Colonic mucosa (tissue), 4 donors: ENCODE measurements at places on chromosomes 5 and 9. TPM values are rescaled to one million over a fixed set of nuclear protein-coding genes. Genes with fewer than 3 reads are reported as not detected.

GRCh38 chr5:77707791-77708190 is 68.3 kb downstream of the TBCA start:
- no peak for DNase-seq

- DNase-seq, result no peak
These were observed 214.3 kb downstream of the MAPKAP1 start for GRCh38 chr9:125492719-125493118.

DNA sequence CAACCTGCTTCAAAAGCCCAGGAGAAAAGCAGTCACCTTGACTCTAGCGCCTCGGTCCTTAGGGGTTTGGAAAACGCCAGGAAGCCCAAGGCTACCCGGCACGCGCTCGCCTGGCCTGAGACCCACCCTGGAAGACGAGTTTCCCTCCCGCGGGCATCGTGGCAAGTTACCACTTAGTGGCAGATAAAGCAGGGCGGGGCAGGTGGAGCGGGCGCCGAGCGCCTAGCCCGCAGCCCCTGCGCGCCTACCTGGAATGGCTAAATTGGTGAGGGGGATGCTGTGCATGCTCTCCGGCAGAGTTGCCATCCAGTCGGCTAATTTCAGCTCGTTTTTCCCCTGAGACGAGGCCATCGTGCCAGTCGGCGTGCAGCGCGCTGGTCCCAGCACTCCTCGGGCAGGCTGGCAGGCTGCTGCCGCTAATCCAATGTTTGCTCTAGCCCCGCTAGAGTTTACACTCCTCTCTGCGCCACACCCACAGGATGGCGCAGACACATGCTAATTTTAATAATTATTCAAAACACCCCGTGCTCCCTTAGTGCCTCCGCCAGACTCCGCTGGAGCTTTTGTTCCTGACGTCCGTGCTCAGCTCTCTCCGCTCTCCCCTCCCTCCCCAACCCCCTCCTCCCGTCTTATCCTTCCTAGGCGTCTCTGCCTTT is at the start of gene PLCXD3:
Gene PLCXD3, minus strand, starts transcription at position 426 of the 656 bp plus-strand sequence. Its CDS starts 75 bp downstream, at position 351.
- peak; percentile 22 for DNase-seq

- DNase-seq, result no peak
These were observed 11.6 kb upstream of the CMBL start for GRCh38 chr5:10319202-10319851.

DNA sequence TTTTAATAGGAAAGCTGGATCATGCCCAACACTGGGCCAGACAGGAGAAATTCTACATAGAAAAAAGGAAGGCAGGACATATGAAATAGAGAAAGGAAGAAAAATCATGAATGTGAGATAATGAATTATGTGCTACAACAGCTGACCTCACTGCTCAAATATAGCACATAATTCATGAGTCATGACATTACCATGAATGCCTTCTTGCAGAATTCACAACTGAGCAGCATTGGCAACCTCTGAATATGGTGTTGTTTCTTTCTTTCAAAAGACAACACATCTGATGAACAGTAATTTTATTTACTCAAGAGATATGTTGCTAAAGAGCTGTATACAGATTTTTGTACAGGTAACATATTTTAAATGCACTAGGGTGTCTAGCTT is 34.4 kb downstream of the APBA1 start:
- no peak for DNase-seq

- DNase-seq, result no peak
These were observed 295.8 kb upstream of the IRX4 start for GRCh38 chr5:2178528-2178927.

GRCh38 chr5:104977529-104977928 is 1414.9 kb upstream of the NUDT12 start:
- no peak for DNase-seq

DNA sequence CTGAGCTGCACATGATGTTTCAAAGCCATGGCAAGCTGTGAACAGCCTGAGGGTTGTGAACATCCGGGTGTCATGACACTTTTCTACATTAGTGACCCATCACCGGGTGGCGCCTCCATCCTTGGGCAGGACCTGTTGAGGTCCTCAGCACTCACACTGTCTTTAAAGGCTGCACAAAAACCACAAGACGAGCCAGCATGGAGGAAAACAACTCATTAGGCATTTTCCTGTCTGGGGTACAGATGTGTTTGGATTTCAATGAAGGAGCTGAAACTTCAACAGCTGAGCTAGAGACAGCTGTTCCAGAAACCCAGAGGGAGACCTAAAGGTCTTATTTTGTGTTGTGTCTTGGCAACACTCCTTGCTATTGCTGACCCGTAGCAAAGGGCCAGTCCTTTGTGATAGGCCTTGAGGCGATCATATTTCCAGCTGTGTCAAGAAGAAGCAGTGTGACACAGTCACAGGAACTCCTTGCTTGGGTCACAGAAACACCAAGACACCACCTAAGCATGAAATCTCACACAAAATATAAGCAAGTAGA is 151.8 kb upstream of the VLDLR start:
- DNase-seq, result peak; percentile 27

The PCSK5 gene
- 55.3 TPM for total RNA-seq

The SAXO1 gene
- not detected for total RNA-seq

The HACD4 gene
- 2.5 TPM for total RNA-seq
